ENCODE measurements at places on chromosomes 3 and 15.

DNA sequence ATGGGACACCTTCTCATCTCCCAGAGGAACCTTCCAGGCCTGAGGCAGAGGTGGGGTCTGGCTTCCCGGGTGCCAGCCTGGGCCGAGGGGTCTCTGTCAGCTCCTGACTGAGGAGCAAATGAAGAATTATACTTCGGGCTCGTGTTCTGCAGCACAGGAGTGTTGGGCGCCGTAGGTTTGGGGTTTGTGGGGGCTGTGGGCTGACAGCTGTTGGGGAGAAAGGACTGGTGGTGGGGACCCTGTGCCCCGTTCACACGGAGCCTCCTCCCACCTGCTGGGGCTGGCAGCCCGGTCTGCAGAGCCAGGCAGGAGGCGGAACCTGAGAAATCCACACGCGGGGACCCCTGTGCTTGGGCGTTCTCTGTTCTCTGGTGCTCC is 59.7 kb downstream of the ADAMTS7 start:
- DNase-seq, result no peak

DNA sequence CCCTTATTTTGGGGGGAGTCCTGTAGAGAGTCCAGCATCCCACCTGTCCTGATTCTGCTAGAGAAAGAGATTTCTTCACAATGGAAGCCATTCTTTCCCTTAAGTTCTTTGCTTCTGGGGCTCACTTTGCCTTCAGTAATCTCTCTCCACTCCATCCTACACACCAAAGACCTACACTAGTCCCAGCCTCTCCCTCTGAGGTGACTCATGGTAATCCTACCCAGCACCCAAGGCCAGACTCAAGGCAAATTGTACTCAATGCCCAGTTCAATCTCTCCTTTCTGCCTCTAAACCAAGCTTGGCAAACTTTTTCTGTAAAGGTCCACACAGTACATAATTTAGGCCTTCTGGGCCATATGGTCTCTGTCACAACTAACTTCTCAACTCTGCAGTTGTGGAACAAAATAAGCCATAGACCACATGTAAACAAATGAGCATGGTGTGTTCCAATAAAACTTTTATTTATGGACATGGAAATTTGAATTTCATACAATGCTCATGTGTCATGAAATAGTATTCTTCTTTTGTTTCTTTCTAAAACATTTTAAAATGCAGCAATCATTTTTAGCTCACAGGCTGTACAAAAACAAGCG is 72.5 kb downstream of the MRPL46 start:
- DNase-seq, result no peak

DNA sequence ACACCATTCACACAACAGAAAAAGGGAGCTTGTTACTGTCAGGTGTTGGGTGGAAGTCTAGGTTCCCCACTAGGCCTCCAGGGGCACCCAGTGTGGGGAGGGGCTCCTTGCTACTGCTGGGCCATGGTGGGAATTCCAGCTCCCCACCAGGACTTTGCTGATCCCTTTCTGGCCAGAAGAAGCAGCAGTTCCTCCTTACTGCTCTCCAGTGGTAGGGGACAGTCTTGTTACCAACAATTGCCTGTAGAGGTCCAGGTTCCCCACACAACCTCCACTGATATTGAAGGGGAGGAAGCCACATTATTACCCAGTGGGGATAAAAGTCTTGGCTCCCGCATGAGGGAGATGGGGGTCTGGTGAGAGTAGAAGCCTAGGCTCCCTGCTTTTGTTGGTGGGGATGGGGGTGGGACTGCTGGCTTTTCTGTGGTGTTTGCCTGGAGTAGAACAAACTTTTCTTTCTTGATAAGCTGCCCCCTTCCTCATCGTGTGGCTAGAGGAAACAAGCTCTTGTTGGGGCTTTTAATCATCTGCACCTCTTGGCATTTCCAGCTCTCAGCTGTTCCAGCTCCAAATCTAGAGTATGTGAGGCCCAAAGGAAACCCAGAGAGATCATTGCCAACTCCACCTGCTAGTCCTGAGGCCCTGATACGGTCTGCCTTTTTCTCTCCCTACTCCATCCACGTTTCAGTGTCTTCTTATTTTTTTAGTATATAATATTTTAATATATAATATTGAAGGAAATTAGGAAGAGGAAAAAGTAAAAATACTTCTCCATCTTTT is 824.2 kb downstream of the AGBL1 start:
- no peak for DNase-seq

- no peak for DNase-seq
Observed at GRCh38 chr3:145219355-145220235, 941.4 kb downstream of the PLOD2 start.

DNA sequence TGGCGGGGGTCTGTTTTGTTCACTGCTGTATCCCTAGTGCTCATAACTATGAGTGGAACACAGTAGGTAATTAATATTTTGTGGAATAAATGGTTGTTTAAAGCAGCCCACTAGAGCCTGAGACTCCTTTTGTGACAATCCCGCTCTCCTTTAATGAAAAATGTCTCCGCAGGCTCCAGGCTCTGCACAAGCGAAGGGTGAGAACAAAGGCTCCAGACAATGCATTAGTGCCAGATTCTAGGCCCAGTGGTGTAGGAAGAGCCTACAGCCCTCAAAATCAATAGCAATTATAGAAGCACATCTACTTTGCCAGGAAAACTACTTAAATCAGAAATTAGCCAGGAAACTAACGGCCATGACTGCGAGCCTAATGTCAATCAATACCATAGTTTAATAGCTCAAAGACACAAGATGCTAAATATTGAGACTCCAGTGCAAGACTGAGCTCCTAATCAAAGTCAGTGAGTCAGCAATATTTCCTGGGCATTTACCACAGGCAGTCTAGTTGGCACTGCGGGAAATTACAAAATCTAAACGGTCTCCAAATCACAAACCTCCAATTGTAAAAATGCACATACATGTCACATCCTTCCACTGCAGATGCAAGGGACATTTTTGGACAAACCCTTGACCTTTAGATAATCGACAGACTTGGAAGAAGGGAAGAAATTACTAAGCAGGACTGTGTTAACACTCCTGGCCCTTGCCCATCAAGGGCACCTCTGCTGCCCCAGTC is 2.3 kb downstream of the ANXA2 start:
- DNase-seq, result no peak

- DNase-seq, result no peak
Observed at GRCh38 chr15:92226020-92226612, 167.6 kb upstream of the ST8SIA2 start.

Measured in NCI-H2081 treated with DMSO at 0.1 percent for 48 hours (cell line).